Posterior cingulate gyrus (tissue), 11 donors: ENCODE measurements at places on chromosomes 5 and 9.
A peak's percentile ranks its signal among the peaks of the same experiment; 100 is the strongest.

DNA sequence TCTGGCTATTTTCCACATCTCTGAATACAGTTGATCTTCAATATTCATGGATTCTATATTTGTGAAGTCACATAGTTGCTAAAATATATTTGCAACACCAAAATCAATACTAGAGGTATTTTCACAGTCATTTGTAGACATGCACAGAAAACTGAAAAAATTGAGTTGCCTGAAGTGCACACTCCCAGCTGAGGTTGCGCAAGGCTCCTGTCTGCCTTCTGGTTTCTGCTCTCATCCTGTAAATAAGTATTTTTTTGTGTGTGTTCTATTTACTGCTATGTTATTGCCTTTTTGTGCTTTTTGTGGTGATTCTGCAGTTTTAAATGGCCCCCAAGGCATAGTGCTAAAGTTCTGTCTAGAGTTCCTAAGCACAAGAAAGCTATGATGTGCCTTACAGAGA, 371.1 kb upstream of the GRAMD2B start:
- no peak for DNase-seq

DNA sequence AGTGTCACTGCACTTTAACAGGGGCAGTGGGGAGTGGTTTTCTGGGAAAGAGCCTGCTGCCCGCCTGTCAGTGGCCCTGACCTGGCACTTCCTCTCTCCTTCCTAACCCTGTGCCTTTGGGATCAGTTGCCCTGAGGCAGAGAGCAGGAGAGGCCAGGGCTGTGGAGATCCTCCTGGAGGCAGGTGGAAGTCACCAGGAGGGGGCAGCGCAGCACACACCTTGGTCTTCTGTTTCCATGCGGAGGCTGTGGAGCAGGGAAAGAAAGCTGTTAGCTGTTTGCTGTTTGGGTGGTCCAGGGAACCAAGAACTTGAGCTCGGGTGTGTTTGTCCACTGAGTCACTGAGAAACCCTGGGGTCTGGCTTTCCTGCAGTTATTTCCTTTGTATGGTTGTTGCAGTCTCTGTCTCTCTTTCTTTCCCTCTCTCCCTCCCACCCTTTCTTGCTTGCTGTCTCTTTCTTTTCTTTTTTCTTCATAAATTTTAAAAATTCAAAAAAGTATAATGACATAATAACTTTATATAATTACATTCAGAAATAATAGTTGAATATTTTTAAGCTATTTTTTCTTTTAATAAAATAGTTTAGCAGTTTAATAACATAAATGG, 28.1 kb downstream of the NTRK2 start:
- peak; percentile 95 for DNase-seq

DNA sequence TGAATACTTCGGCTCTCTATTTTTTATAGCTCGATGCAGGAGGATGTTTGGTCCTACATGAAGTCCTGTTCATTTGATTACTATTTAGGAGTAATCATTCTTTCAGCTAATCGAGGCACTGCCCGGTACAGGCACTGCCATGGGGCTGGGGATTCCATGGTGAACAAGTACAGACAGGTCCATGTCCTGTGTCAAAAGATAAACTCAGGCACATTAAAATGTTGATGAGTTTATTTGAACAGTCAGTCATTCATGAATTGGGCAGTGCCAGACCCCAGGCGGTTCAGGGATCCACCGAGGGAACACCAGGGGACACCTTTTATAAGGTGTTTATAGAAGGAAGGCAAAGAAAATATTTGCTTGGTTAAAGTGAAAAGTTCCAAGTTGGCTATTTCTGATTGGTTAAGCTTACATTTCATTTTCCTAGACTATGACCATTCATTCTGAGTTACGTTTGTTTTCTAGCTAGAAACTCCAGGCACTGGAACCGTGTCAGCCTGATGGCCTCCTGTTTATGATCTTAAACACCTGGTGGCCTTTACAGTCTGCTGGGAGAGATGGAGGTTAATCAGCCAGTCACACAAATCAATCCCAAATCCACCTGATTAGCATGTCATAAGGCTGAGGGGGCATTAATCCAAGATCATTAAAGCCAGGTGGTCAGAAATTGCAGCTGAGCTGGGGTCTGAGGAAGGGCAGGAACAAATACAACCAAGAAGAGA, 47.0 kb upstream of the TDRD7 start:
- no peak for DNase-seq

DNA sequence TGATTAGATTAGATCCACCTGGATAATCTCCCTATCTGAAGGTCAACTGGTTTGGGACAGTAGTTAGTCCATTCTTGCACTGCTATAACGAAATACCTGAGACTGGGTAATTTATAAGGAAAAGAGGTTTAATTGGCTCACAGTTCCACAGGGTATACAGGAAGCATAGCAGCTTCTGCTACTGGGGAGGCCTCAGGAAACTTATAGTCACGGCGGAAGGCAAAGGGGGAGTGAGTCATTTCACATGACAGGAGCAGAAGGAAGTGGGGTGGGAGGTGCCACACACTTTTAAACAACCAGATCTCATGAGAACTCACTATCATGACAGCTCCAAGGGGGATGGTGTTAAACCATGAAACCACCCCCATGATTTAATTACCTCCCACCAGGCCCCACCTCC, 9.9 kb downstream of the C9orf40 start:
- no peak for DNase-seq

DNA sequence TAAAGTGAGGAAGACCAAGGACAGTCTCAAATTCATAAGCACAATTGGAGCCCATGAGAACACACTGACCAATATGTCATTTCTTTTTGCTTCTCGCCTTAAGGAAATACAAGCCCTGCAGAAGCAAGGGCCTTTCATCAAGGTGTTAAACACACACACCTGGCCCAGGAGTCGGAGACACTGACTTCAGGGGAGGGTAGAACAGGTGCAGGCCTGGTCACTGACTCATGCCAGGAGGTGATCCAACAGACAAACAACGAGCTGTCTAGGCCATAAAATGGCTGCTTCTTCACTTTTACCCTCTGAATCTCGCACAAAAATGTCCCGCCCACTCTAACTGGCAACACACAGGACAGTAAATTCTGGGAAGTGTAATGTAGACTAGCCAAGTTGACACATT, 62.7 kb downstream of the RGMB start:
- DNase-seq: no peak

DNA sequence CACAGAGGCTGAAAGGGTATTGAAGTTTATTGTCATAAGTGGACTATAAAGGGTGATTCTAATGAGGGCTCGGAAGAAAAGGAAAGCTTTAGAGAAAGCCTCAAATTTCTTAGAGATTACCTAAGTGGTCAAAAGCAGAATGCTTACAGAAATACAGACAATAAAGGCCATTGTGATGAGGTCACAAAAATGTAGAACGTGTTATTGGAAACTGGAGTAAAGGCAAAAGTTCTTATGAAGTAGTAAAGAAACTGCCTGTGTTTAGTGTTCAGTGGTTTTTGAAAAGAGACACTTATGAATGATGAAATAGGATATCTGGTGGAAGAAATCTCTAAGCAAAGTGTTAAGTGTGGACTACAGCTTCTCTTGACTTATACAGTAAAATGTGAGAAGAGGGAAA, 726.9 kb downstream of the DNAH5 start:
- DNase-seq: no peak

- peak; percentile 56 for DNase-seq
These were observed 42.8 kb upstream of the EQTN start for GRCh38 chr9:27339661-27340284.

DNA sequence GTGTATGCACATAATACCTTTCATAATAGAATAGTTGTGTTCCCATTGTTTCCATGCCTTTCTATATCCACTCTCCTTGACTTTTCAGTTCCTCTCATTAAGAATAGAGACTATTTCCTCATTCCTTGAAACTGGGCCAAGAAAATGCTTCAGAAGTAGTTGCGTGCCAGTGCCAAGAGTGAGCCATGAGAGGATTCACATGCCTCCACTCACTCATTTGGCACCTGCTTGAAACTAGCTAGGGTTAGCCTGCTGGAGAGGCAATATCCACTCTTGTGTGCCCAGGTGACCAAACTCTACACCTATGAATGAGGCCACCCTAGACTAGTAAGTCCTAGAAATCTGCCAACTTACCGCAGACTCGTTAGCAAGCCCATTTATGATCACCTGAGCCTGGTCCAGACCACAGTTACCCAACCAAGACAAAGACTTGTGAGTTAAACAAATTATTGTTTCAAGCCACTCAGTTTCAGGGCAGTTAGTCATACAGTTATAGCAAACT, 276.3 kb downstream of the EPB41L4A start:
- no peak for DNase-seq

DNA sequence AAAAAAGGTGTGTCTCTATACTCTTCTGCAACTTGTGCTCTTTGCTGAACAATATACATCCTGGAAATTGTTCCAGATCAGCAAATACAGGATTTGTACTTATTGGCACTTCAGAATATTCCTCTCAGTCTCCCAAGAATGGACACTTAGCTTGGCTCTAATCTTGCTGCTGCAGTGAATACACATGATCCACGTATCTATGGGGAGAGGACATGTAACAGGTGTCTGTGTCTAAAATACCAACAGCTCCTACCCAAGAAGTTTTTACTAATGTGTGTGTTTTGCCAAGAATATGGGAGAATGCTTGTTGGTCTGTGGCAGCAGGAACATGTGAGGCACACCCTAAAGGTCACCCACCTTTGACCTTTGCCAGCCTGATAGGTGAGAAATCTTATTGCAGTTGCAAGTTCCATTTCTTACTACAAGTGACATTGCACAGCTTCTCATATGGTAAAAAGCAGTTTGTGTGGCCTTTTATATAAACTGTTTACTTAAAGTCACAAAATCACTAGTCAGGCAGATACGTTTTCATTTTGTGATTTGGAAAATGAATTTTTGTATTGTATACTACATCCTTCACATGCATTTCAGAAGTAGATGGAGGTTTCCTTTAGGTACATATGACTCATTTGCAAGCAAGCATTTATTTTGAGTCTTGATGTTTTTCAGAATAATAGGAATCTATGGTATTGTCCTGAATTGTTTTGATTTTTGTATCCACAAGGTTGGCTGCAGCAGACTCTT, 35.8 kb downstream of the PHF2 start:
- no peak for DNase-seq

DNA sequence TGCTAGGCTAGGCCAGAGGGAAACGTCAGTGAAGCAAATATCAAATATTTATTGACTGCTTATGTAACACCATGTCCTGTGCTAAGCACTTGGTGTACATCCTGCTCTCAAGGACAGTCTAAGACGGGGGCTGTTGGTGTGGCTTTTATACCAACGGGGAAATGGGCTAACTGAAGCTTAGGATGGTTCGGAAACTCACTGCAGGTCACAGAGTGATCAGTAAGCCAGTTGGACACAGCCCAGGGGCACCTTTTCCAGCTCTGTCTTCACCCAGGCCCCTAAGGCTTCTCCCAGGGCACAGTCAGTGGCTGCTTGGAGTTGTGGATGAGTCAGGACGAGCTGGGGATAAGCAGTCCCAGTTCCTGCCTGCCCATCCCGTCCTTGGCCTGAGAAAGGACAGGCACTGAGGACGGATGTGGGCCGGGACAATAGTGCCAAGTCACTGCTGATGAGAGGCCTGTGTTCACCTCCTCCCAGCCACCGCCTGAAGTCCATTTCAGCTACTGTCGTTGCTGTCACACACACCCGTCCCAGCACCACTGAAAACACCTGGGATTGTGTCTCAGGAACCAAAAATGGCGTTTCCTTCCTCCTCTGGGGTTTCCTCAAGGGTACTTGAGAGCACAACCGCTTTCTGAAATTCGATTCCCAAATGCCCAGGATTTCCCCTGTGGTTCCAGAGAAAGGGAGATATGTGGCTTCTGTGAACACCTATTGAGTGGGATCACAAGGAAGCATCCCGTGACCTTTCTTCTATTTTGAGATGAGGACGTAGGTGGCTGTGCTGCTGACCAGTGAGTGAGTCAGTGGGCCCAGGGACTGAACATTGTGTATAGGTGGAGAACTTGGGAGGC, 17.5 kb upstream of the SPRY4 start:
- DNase-seq: no peak

DNA sequence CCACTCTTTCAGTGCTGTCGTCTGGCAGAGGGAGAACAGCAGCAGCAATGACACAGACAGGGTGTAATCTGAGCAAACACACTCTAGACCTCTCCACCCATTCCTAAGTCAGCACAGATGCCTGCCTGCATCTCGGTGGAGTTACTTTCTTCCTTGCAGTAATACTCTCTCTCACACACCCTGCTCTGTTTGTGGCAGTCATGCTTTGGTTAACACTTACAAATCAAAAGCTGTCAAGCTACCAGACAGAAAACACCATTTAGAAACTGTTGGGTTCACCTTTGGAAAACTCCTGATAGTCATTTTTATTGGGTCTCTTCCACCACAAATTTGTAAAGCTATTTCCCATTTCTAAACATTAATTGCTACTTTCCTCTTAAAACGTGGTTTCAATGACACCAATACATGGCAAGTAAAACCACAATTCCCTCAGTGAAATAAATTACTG, 27.3 kb downstream of the LHFPL2 start:
- no peak for DNase-seq

GRCh38 chr5:151128817-151129216, 28.8 kb downstream of the ANXA6 start:
- DNase-seq: no peak

- DNase-seq: no peak
These were observed 213.1 kb upstream of the GAS1 start for GRCh38 chr9:87160148-87161102.

DNA sequence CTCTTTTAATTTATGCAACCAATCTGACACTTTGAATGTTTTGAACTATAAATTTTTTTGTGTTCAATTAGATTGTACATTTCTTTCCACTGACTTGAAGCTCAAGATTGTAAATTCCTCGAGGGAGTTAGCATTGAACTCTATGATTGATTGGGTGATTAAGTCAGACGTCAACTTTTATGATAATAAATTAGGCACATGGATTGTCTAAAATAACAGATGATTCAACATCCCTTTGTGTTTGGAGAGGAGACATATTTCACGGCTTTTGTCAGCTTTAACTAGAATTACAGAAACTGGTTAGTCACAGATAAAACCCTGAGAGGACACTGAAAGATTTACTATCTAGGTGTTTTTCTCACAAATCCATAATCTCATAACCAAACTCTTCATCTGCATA, 32.7 kb upstream of the TXNDC8 start:
- no peak for DNase-seq

GRCh38 chr5:94969174-94969573, 315.7 kb downstream of the MCTP1 start:
- no peak for DNase-seq

- DNase-seq: no peak
These were observed 494.5 kb upstream of the GRAMD2B start for GRCh38 chr5:125928663-125929062.

DNA sequence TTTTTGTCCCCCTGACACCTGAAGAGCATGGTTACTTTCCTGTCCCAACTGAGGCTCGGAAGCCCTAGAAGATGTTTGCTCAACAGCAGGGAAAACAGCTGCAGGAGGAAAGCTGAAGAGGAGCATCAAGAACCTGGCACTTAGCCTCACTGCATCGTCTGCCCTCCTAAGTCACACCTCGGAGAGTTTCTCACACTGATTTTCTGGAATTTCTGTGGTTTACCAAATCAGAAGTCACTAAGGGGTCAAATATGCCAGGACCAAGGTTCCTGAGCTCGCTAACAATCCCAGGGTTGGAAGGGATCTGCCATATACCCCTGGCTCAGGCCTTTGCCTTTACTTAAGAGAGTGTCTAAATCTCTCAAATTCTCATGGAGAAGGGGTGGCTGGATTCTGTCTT, 5.3 kb downstream of the IL12B start:
- DNase-seq: no peak

GRCh38 chr5:64800926-64801325, 32.2 kb downstream of the CWC27 start:
- no peak for DNase-seq
